ENCODE measurements at places on chromosomes 3 and 15.

GRCh38 chr3:63918321-63918720, 6.1 kb upstream of the SCAANT1 start:
- DNase-seq, result no peak

DNA sequence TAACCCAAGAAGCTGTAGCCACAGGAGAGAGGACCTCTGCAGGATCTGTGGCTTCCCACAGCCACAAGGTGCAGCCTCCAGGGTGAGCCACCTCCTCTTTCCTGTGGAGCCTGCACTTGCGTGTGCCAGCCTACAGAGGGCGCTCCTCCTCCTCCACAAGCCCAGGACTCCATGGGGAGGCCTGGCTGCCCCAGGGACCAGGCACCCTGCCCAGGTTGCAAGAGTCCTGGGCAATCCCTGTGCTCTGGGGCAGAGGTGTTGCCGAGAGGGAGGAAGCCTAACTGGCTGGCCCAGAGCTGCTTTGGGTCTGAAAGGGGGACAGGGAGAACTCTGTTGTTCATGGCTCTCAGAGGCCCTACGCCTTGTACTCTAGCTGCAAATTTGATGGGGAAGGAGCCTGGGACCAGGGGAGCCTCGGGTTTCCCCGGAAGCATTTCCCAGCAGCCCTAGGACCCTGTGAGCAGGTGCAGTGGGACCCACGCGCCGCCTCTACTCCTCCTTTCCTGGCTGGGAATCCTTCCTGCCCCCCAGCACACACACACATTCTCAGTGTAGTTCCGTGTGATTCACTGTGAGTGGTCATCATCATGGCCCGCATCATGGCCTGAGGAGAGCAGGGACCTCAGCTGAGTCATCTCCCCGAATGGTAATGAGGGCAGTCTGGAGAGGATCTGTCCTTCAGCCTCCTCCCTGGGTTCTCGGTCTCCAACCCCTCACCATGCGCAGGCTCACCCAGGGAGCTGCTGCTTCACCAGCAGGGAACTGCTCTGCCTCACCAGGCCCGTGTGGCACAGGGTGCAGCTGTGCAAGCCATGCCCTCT, 24.3 kb downstream of the TBC1D21 start:
- peak; percentile 19 for DNase-seq

DNA sequence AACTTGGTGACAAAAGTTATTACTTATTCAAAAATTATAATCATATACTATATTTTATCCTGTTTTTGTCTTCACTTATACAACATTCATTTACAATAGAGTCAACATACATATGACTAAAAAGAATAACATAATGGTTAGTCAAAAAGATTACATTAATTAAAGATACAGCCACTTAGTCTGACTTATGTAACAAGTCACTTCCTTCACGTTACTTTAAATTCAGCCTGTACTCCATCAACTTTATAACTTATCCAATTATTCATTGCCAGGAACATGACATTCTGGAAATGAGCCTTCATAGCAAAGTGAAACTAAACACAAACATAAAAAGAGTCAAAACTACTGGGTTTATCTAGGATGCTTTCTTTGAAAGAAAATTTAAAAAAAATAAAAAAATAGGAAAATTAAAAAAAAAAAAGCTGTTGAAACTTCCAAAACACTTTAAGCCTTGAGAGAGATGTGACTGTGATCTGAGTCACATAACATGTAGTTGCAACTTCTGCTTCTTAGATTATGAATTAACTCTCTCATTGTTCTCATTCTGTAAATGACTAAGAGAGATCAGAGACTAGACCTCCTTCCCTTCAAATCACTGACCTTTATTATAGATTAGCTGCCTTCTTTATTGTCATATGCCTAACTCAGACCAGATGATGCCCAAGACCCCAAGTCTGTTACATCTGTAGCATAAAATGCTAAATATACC, 107.8 kb downstream of the MYRIP start:
- DNase-seq, result no peak

DNA sequence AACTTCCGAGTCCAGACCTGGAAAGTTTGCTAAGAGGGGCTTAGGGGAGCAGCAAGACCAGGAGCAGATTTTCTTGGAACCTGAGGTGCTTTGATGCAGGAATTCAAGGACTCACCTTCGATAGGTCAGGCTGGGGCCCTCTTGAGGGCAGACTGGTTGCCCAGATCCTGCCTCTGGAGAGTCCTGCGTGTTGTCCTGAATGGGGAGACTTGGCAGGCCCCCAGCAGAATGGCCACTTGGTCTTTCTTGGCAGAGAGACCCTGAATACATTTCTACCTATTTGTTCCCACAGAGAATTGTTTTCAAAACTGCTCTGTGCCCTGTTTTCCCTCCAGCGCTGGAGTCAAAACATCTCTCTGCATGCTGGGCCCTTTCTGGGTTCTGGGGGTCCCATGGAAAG, 4.2 kb downstream of the KLF13 start:
- DNase-seq, result no peak

DNA sequence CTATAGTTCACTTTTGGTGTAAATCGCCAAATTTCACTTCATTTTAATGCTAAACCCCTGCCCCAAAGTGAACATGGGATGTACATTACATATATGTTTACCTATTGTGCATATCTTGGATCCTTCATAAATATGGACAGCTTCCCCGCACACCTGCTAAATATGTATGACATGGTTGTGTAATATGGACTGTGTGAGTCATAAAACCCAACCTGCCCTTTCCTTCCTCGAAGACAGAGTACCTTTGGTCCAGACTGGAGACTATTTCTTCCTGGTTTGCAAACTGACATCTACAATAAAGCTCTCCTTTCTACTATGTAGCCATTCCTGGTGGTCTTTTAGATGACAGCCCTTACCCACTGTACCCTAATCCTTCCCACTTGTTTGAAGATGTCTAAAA, 12.4 kb downstream of the ACTC1 start:
- no peak for DNase-seq

DNA sequence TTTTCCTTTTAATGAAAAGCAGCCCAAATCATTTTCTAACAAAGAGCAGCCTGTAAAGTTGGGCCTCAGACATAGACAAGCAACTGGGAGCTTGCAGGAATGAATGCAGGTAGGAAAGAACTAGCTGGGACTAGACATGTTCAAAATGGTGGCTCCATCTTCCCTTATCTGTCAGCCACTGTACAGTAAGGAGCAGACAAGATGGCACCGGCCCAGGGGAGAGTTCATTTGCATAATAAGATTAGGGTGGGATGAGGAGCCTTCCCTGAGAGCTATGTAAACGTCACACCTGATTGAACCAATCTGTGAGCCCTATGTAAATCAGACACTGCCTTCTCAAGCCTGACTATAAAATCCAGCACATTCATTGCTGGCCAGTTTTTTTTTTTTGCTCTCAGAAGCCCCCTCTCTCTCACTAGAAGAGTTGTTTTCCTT, 59.7 kb upstream of the GK5 start:
- no peak for DNase-seq

DNA sequence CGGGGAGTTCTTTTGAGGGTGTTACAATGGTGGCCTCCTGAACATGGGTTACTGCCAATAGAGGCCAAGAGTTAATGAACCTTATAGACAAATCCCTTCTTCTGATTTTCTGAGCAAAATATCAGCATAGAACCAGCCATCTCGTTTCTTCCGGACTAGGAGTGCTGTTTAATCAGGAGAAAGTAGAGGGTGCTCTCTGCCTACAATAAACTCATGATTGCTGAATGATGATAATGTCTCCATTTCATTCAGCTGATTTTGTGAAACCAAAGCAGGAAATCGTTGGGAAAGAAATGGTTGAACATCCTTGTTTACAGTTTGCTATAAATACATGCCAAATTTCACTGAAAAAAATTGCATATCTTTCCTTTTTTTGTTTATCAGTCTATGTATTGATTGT, 142.8 kb upstream of the PLSCR5 start:
- DNase-seq, result no peak

- no peak for DNase-seq
Observed at GRCh38 chr15:81106560-81106959, 27.5 kb upstream of the CFAP161 start.

DNA sequence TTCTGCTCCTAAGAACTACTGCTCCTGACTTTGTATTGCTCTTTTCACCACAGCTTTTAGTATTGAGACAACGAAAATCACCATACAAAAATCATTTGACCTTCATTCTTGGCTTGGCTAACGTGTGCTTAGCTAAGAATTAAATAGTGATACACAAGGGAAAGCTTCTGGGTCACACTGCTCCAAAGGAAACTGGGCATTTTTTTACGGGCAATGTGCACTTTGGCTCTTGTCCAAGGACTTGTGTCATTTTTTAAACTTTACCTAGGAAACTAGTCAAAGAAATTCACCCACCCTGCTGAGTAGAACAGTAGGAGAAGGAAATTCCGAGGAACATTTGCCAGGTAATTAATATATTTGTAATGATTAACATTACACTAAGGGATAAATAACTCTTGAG, 19.8 kb downstream of the WDR72 start:
- DNase-seq, result no peak

- DNase-seq, result no peak
Observed at GRCh38 chr3:123239756-123240155, 38.0 kb downstream of the SEC22A start.

GRCh38 chr15:78645009-78645408, 4.0 kb upstream of the CHRNB4 start:
- DNase-seq, result no peak

- DNase-seq, result no peak
Observed at GRCh38 chr3:79245284-79246138, 522.3 kb downstream of the ROBO1 start.

- no peak for DNase-seq
Observed at GRCh38 chr3:117291476-117291875, 581.9 kb downstream of the TUSC7 start.

GRCh38 chr3:45234250-45234649, 8.2 kb upstream of the TMEM158 start:
- DNase-seq, result no peak

DNA sequence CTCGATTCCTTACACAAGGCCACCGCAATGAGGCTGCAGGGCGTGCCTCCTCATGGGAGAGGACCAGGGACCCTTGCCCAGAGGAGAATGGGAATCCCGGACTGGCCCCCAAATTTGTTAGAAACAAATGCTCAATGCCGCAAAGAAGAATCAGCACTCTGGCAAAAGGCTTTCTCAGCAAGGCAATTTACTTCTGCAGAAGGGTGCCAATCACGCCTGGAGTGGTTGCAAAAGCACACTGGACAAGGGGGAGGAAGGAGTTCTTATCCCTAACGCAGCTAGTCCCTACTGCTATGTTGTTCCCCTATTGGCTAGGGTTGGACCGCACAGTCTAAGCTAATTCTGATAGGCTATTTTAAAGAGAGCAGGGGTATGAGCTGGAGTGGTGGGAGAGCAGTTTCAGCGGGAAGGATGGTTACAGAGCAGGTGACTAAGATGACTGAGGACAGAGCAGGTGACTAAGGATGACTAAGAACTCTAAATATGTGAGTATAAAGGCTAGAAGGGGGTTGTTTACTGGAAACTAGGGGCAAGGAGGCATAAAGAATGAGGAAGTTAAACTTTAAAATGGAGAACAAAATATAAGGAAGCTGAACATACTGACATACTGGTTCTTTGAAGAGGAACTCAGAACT, 48.5 kb downstream of the KATNBL1 start:
- no peak for DNase-seq

- DNase-seq, result no peak
Observed at GRCh38 chr3:45944830-45945620, 1.8 kb downstream of the CXCR6 start.

DNA sequence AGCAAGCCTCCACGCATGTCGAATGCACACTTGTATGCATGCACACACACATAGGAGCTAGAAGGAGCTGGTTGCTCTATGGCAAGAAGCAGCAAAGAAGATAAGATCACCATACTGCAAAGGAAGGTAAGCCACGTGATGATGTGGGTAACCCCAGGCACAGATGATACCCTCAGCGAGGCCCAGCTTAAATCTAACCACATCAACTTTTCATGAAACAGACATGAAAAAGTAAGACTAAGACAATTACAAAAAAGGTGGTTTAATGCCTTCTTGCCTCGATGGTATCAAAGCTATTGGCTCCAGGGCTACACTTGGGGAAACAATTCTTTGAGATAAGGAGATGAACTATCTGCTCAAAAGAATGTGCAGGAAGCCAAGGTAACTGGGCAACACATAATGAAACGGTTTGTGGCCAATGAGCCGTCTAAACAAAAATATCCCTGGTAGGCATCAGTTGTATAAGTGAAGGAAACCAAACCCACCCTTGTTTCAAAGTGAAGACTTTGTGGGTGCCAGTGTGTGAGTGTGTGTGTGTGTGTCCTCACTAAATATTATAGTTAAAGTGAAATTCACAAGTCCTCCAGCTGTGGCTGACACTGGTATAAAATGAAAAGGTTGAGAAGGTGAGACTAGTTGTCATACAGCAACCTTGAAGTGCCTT, 365.7 kb upstream of the ICE2 start:
- no peak for DNase-seq

All from stimulated activated CD8-positive, alpha-beta memory T cell treated with anti-CD3 and anti-CD28 coated beads, Interleukin-7, amount 100 ng/mL, for 1 hour (primary cell).